Gastrocnemius medialis (tissue), 4 donors: ENCODE measurements at places on chromosomes 11 and 22. TPM values are rescaled to one million over a fixed set of nuclear protein-coding genes. Genes with fewer than 3 reads are reported as not detected.
A peak's percentile ranks its signal among the peaks of the same experiment; 100 is the strongest.

Gene TRIM29
- not detected for total RNA-seq

- no peak for DNase-seq
- no peak overlapping the region for H3K4me3 ChIP-seq
- H3K27me3 ChIP-seq, result no peaks in the 10 kb centered on the region
- peaks cover 36% of the 10 kb centered on the region for H3K4me1 ChIP-seq
Observed at GRCh38 chr22:31340360-31340759, 5.8 kb downstream of the PATZ1 start.

GRCh38 chr11:10394229-10395101, 60.6 kb upstream of the AMPD3 start:
- no peak overlapping the region for H3K27ac ChIP-seq
- H3K4me3 ChIP-seq, result no peak overlapping the region
- no peak for DNase-seq
- no peaks in the 10 kb centered on the region for H3K36me3 ChIP-seq

Gene MYOD1
- 15.1 TPM for total RNA-seq

Gene RASL10A
- total RNA-seq, result 0.13 TPM

GRCh38 chr11:118610225-118610772, 2.9 kb downstream of the PHLDB1 start:
- no peaks in the 10 kb centered on the region for H3K27me3 ChIP-seq
- peaks cover 9% of the 10 kb centered on the region for H3K4me1 ChIP-seq
- H3K36me3 ChIP-seq, result no peaks in the 10 kb centered on the region
- peak overlapping the region; percentile 77 for H3K4me3 ChIP-seq
- DNase-seq, result no peak

GRCh38 chr22:32206774-32207758, 2.2 kb upstream of the RFPL2 start:
- DNase-seq, result no peak
- no peaks in the 10 kb centered on the region for H3K4me1 ChIP-seq
- no peaks in the 10 kb centered on the region for H3K36me3 ChIP-seq
- no peak overlapping the region for H3K27ac ChIP-seq
- H3K27me3 ChIP-seq, result peaks cover 32% of the 10 kb centered on the region

DNA sequence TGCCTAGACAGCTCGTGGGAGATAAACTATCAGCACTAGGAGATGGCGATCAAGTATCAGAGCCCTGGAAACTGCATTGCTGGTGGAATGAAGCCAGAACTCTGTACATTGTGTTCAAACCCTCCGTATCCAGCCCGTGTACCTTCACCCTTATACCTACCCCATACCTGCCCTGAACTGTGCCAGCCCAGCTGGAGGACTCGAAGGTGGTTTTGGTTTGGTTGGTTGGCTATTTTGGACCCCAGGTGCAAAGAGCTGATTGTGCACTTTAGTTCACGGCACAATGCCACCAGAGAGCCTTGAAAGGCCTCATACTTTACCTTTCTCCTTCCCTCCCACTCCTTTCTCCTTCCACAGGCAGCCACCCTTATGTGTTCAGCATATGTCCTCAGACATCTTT, 16.0 kb downstream of the FAM83F start:
- H3K36me3 ChIP-seq, result no peaks in the 10 kb centered on the region
- H3K27me3 ChIP-seq, result peaks cover 31% of the 10 kb centered on the region
- H3K4me3 ChIP-seq, result no peak overlapping the region

Gene PGA4
- total RNA-seq, result 1.6 TPM

GRCh38 chr11:101567071-101567470, 16.7 kb downstream of the TRPC6 start:
- H3K27ac ChIP-seq, result no peak overlapping the region
- no peak for DNase-seq
- no peaks in the 10 kb centered on the region for H3K4me1 ChIP-seq
- H3K27me3 ChIP-seq, result no peaks in the 10 kb centered on the region
- H3K36me3 ChIP-seq, result no peaks in the 10 kb centered on the region

DNA sequence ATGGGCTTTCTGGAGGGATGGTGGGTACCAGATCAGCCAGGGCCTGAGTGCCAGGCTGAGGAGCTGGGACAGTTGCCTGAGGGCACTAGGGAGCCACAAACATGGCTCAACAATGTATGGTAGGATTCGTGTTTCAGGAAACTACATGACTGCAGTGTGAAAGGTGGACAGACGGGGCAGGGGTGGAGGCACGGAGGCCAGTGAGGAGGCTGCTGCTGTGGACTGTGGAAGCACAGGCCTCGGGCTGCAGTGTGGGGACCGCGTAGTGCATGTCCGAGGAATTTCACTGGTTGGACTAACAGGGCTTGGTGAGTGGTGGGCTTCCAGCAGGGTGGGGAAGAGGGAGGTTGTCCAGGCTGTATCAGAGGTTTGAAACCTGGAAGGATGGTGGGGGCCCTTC, 7.8 kb downstream of the P2RY2 start:
- DNase-seq, result no peak
- H3K27me3 ChIP-seq, result no peaks in the 10 kb centered on the region
- H3K36me3 ChIP-seq, result no peaks in the 10 kb centered on the region
- H3K27ac ChIP-seq, result peak overlapping the region; percentile 94
- H3K4me1 ChIP-seq, result peaks cover 80% of the 10 kb centered on the region

GRCh38 chr22:47602732-47603131, 840.3 kb downstream of the TBC1D22A start:
- no peaks in the 10 kb centered on the region for H3K4me1 ChIP-seq
- H3K36me3 ChIP-seq, result no peaks in the 10 kb centered on the region
- H3K4me3 ChIP-seq, result no peak overlapping the region
- DNase-seq, result no peak
- H3K27me3 ChIP-seq, result no peaks in the 10 kb centered on the region
